ENCODE measurements at places on chromosomes 2 and 18. TPM values are rescaled to one million over a fixed set of nuclear protein-coding genes. Genes with fewer than 3 reads are reported as not detected.

GRCh38 chr2:234146087-234146826 is 95.8 kb downstream of the SPP2 start:
- no peak for DNase-seq

GRCh38 chr2:37625796-37626571 is 45.5 kb downstream of the CDC42EP3 start:
- DNase-seq, result peak; percentile 86

DNA sequence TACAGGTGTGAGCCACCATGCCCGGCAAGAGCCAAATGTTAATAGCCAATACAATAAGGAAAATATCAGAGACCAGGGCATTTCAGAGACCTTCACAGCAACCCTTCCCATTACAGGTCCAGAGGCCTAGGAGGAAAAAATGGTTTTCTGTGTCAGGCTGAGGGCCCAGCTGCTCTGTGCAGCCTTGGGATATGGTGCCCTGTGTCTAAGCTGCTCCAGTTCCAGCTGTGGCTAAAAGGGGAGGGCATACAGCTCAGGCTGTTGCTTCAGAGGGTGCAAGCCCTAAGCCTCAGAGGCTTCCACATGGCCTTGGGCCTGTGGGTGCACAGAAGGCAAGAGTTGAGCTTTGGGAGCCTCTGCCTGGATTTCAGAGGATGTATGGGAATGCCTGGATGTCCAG is 20.1 kb upstream of the CCDC195 start:
- no peak for DNase-seq

SOWAHC gene
- 8.5 TPM for total RNA-seq

GCA gene
- total RNA-seq, result 24.4 TPM

ADAM23 gene
- total RNA-seq, result 52.1 TPM
